ENCODE measurements at places on chromosomes 1 and 21. TPM values are rescaled to one million over a fixed set of nuclear protein-coding genes. Genes with fewer than 3 reads are reported as not detected.

The CYP4A22 gene
- total RNA-seq, result not detected

The GPR37L1 gene
- not detected for total RNA-seq

The LPAR3 gene
- total RNA-seq, result 1.9 TPM

The CFAP57 gene
- not detected for total RNA-seq

The DENND1B gene
- 35.6 TPM for total RNA-seq

The RGS13 gene
- 0.05 TPM for total RNA-seq

The FASLG gene
- total RNA-seq, result 0.47 TPM

The GRIK3 gene
- not detected for total RNA-seq

Data from T-helper 17 cell (primary cell).